ENCODE measurements at places on chromosomes 3 and 15. TPM values are rescaled to one million over a fixed set of nuclear protein-coding genes. Genes with fewer than 3 reads are reported as not detected.

DNA sequence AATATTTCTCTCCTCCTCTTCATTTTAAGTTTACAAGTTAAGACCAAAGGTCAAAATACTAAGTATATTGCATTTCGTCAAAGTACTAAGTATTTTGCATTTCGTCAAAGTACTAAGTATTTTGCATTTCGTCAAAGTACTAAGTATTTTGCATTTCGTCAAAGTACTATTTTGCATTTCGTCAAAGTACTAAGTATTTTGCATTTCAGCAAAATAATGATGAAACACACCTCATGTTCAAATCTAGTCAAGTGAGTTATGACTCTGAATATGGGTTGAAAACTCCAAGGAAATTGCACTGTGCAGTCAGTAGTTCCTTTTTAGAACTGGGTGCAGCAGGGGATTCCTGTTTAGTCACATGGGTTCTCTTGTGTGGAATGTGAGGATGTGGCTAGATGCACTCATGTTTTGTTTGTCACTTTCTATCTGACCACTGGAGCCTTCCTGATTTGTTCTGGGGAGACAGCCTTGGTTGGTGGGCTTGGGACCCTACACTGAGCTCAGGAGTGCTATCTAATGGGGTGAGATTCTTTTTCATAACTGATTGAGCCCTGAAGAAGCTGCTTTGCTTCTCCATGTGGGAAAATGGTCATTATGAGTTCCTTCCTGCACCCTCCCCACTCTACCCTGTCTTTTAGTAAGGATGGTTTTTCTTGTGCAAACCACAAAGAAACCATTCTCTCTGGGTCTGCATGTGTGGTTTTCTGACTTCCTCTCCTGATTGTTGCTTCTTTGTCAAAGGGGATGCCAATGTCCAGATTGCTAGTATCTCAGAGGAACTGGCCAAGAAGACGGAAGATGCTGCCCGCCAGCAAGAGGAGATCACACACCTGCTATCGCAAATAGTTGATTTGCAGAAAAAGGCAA lies 73.4 kb downstream of the CCK start:
- no peak for DNase-seq
- peaks cover 6% of the 10 kb centered on the region for H3K36me3 ChIP-seq
- no peaks in the 10 kb centered on the region for H3K27me3 ChIP-seq

Gene MUSTN1
- total RNA-seq, result 10.5 TPM

GRCh38 chr3:23253214-23253613 lies 50.1 kb downstream of the UBE2E2 start:
- no peak overlapping the region for H3K4me3 ChIP-seq
- DNase-seq, result no peak
- no peaks in the 10 kb centered on the region for H3K4me1 ChIP-seq
- no peaks in the 10 kb centered on the region for H3K36me3 ChIP-seq
- no peaks in the 10 kb centered on the region for H3K27me3 ChIP-seq

GRCh38 chr15:59680870-59681269 lies 8.2 kb downstream of the BNIP2 start:
- no peaks in the 10 kb centered on the region for H3K36me3 ChIP-seq
- H3K4me3 ChIP-seq, result no peak overlapping the region
- H3K27me3 ChIP-seq, result no peaks in the 10 kb centered on the region
- peaks cover 4% of the 10 kb centered on the region for H3K4me1 ChIP-seq

- H3K36me3 ChIP-seq, result no peaks in the 10 kb centered on the region
- H3K4me3 ChIP-seq, result no peak overlapping the region
- no peaks in the 10 kb centered on the region for H3K4me1 ChIP-seq
Observed at GRCh38 chr3:184783319-184783718, 28.6 kb upstream of the VPS8 start.

GRCh38 chr3:35484929-35485530 lies 154.3 kb upstream of the ARPP21 start:
- no peak overlapping the region for H3K4me3 ChIP-seq
- H3K4me1 ChIP-seq, result no peaks in the 10 kb centered on the region
- H3K27ac ChIP-seq, result no peak overlapping the region
- H3K36me3 ChIP-seq, result no peaks in the 10 kb centered on the region
- H3K27me3 ChIP-seq, result no peaks in the 10 kb centered on the region

DNA sequence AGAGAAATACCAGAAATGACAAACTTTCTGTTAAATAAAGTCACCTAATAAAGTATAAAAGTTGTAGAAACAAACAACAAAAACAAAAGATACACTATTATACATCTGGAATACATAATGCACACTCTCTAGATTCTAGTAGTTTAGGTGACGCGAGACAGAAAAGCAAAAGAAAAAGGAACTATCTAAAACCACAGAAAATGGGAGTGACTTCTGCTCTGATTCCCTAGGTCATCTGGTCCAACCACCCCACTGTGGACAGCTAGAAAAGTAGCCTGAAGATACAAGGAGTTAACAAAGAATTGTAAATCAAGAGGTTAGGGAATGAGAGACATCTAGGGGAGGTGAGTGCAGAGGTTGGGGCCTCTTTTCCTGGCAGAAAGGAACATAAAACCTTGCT lies 39.1 kb downstream of the DHX36 start:
- no peaks in the 10 kb centered on the region for H3K27me3 ChIP-seq
- peaks cover 3% of the 10 kb centered on the region for H3K4me1 ChIP-seq
- H3K36me3 ChIP-seq, result no peaks in the 10 kb centered on the region
- no peak for DNase-seq
- no peak overlapping the region for H3K4me3 ChIP-seq

DNA sequence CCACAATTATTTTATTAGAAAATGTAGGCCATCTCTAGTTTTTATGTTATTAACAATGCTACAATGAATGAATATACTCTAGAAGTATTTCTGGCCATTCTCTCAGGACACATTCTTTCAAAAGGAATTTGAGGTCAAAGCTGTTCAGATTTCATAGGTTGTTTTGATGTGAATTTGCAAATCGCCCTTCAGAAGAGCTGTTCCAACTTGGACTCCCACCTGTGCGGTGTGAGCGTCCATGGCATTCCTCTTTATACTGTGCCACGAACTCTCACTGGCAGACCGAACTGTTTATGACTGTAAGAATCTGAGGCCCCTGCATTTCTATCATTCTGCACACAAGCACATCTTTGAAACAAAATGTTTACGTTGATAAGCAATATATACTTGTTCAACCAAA lies 18.6 kb upstream of the SLC24A5 start:
- no peak overlapping the region for H3K27ac ChIP-seq
- H3K36me3 ChIP-seq, result no peaks in the 10 kb centered on the region
- no peaks in the 10 kb centered on the region for H3K27me3 ChIP-seq
- no peak for DNase-seq
- no peaks in the 10 kb centered on the region for H3K4me1 ChIP-seq

GRCh38 chr3:64392001-64392400 lies 166.7 kb upstream of the PRICKLE2 start:
- H3K27ac ChIP-seq, result no peak overlapping the region
- no peaks in the 10 kb centered on the region for H3K4me1 ChIP-seq
- H3K27me3 ChIP-seq, result no peaks in the 10 kb centered on the region
- H3K36me3 ChIP-seq, result no peaks in the 10 kb centered on the region
- no peak for DNase-seq
- H3K4me3 ChIP-seq, result no peak overlapping the region

DNA sequence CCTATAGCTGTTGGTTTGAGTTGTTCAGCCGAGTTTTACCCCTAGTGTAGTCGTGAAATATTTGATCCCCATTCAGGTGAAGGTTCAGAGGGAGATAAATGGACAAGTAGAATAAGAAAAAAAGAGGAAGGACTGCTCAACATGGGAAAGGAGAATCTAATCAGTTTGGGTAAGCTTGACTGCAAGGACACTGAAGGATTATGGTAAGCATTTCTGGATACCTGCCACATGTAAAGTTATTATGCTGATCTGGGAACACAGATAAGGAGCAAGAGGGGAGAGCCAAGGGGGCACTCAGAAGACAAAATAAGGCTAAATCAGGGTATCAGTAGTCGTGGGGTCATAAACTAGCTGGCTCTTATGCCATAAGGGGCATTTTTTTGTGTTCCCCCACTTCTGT lies 49.9 kb downstream of the TFG start:
- no peak overlapping the region for H3K4me3 ChIP-seq
- no peak overlapping the region for H3K27ac ChIP-seq
- DNase-seq, result no peak
- H3K36me3 ChIP-seq, result no peaks in the 10 kb centered on the region

DNA sequence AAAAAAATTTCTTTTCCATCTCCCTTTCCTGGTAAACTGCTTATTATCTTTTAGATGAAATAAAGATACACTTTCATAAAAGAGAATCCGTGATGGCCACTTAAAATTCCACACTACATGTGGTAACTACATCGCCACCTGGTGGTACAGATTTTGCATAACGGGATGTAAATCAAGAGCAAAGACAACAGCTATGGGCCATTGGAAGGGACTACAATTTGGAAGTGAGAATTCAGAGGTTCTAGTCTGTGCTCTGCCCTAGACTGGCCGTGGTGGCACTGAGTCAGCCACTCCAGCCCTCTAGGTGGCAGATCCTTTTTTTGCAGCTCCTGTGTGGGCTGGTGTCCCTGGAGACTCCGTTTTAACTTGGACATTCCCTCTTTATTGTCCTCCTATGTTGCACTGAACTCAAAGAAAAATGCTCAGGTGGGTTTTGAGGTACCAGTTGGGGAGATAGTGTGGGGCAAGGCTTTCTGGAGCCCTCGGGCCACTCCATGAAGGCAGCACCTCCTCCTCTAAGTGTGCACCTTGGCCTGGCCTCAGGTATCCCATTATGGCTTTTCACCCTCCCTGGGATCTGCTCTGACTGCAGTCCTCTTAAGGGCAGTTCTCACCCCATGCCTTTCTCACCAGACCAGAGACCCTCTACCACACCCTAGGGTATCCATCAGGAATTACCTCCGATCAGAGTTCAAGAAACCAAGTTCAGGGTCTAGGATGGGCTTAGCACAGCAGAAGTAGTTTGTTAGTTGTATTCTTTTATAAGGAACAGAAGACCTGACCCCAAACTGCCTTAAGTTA lies 54.9 kb downstream of the SPSB4 start:
- no peaks in the 10 kb centered on the region for H3K36me3 ChIP-seq
- H3K27ac ChIP-seq, result no peak overlapping the region
- peak; percentile 82 for DNase-seq
- no peaks in the 10 kb centered on the region for H3K27me3 ChIP-seq
- H3K4me1 ChIP-seq, result no peaks in the 10 kb centered on the region
- no peak overlapping the region for H3K4me3 ChIP-seq

DNA sequence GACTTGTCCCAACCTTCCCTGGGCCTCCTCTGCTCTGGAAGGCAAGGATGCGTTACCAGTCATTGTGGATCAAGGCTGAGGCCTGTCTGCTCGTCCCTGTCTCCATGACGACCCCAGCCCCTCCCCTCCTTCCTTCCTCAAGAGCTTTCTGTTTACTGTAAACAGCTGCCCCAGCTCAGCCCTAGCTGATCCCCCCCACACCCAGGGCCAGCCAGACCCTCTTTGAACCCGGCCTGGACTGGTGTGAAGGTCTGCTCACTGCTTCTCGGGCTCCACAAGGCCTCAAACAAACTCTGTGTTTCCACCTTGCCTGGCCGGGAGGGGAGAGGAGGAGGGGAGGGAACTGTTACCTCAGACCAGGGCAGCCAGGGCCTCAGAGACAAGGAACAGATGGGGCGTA lies 16.9 kb downstream of the VPS18 start:
- H3K27ac ChIP-seq, result no peak overlapping the region
- DNase-seq, result no peak
- no peaks in the 10 kb centered on the region for H3K27me3 ChIP-seq
- H3K4me3 ChIP-seq, result no peak overlapping the region
- H3K36me3 ChIP-seq, result no peaks in the 10 kb centered on the region
- H3K4me1 ChIP-seq, result peaks cover 13% of the 10 kb centered on the region

Gene SLC7A14
- 0.05 TPM for total RNA-seq

- H3K27me3 ChIP-seq, result no peaks in the 10 kb centered on the region
- H3K27ac ChIP-seq, result no peak overlapping the region
- no peak overlapping the region for H3K4me3 ChIP-seq
- DNase-seq, result no peak
- no peaks in the 10 kb centered on the region for H3K36me3 ChIP-seq
Observed at GRCh38 chr3:28117598-28117997, 123.8 kb upstream of the CMC1 start.

Gene GOLGA8N
- total RNA-seq, result 10.0 TPM

DNA sequence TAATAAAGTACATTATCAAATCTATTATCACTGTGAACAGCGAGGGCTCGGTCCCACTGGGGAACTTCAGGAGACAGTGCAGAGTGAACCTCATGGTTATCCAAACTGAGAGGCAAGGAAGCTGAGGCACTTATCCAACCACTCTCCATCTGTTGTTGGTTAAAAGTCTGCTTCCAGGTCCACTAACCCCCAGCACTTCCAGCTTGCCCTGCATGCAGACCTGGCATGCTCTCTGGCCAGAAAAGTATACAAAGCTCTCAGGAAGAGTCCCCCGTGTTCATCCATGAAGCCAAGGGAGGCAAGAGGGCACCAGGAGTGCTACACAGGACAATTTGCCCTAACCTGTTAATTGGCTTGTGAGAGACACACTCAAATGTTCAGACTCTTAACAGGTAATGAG lies 36.0 kb downstream of the FBN1 start:
- H3K4me3 ChIP-seq, result no peak overlapping the region
- no peaks in the 10 kb centered on the region for H3K4me1 ChIP-seq
- no peak overlapping the region for H3K27ac ChIP-seq

DNA sequence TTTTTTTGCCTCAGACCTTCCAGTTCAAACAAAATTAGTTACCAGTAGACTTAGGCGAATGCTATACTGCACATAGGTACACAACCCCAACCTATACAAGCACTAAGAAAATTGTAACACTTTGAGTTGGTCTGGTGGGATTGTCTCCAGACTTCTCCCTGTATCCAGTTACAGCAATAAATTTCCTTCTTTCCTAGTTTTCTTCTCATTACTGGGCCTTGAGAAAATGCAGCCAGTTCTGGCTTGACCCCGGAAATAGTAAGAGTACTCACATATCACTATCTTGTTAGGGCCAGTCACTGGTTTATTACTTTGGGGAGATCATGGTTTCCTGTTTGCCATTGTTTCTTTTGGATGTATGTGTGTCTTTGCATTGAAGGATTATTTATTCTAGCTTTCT lies 868.4 kb downstream of the DIPK2A start:
- H3K27ac ChIP-seq, result no peak overlapping the region
- H3K4me3 ChIP-seq, result no peak overlapping the region

- DNase-seq, result peak; percentile 55
- no peaks in the 10 kb centered on the region for H3K4me1 ChIP-seq
- H3K36me3 ChIP-seq, result no peaks in the 10 kb centered on the region
Observed at GRCh38 chr15:71443538-71443937, 328.3 kb downstream of the THSD4 start.

Data from prostate gland (tissue), 2 donors.